Astrocyte of the cerebellum (primary cell): ENCODE measurements at places on chromosomes 3 and 15.

GRCh38 chr15:99165956-99166689 lies 61.2 kb downstream of the SYNM start:
- DNase-seq: no peak

DNA sequence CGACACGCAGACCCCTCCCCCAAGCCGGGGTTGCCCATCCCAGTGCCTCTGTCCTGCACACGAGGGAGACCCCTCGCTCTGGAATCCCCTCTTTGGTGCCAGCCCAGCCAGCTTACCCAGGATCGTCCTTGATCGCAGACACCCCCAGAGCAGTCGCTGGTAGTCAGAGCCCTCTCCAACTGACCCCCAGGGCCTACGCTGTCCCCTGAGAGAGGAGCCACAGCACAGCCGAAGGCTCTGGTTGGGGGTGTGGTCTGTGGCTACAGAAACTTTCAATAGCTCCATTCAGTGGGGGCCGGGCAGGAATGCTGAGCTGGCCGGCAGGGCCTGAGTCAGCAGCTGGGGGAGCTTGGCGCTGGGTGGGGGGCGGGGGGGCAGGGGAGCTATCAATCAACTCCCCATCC lies at the start of gene LCTL:
TSS of gene LCTL (minus strand) at position 258 of the 404 bp plus-strand sequence. CDS start 633 bp downstream, outside the sequence.
- peak; percentile 48 for DNase-seq

DNA sequence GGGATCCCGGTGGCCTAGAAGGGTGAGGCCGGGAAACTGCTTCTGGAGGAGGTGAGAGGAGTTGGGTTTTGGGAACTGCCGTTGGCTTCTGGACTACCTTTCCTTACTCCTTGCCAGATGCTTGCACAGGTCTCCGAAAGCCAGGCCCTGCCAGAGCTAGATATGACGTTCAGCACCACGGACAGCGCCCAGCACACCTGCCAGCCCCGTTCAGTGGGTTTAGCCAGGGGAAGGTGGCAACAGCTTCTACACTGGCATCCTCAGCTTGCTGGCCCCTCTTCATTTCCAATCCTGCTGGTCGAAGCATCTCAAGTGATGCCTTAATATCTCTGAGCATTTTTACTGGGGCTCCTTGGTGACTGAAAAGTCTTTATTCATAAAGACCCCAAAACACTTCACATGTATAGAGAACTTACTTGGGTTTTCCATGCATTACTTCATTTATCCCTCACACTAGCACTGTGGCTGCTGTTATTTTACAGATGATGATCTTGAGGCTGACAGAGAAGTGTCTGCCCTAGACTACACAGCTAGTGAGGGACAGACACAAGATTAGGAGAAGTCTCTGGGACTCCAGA lies 21.9 kb downstream of the HCN4 start:
- DNase-seq: peak; percentile 12

DNA sequence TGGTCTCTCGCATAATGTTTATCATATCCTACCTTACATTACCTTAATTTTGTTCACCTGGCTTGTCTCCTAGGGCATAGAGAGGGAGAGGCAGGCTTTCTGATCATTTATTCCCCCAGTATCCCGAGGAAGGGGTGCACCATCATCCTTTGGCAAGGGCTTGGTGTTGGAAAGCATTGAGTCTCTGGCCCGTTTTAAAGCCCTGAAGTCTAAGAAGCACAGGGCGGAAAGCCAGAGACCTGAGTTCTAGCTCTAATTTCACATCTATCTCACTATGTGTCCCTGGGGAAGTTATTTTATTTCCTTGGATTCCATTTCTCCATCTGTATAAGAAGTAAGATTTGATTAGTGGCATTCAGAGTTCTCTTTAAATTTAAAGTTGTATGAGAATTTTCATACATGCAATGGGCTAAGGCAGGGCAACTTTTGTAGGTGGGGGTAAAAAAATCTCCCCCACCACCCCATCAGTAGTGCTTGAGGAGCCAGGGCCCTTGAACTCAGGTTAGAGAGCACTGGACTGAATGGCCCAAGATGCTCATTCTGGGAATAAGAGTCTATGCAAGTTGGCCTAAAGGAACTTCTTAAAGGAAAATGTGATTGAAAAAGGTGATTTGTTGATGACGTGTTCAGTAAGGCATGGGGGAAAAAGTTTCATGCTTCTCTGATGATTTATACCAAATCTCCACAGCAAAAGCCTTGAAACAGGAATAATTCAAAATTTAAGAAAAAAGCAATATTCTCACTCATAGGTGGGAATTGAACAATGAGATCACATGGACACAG lies 10.1 kb downstream of the TMC3 start:
- no peak for DNase-seq

GRCh38 chr3:9732080-9732739 lies 675 bp downstream of the BRPF1 start:
- DNase-seq: no peak
